ENCODE measurements at places on chromosomes 2 and 18. TPM values are rescaled to one million over a fixed set of nuclear protein-coding genes. Genes with fewer than 3 reads are reported as not detected.

Gene TMEM37
- 0.51 TPM for polyA plus RNA-seq

Gene NR4A2
- polyA plus RNA-seq = 1.5 TPM

Gene TM4SF20
- 1.3 TPM for polyA plus RNA-seq

Gene CXCR1
- polyA plus RNA-seq = not detected

Gene DYNAP
- not detected for polyA plus RNA-seq

Gene KLHL30
- 0.29 TPM for polyA plus RNA-seq

Gene FOXI3
- polyA plus RNA-seq = not detected

Gene SCN2A
- 0.05 TPM for polyA plus RNA-seq

DNA sequence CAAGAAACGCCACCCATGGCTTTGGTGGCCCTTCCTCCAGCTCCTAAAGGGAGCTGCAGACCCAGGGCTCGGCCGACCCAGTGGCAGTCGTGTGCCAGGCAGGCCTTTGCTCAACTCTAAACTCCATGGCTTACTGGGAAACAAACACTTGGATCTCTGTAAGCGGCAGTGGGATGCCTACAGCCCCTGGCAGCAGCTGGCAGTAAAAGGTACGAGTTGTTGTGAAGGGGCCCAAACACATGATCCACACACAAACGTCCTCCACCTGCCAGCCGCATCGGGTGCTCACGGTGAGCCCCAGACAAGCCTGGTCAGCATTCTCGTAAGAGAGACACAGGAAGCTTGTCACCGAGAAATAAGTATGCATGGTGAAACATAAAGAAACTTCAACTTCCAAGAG lies 214.9 kb downstream of the MGAT5 start:
- no peak for DNase-seq

DNA sequence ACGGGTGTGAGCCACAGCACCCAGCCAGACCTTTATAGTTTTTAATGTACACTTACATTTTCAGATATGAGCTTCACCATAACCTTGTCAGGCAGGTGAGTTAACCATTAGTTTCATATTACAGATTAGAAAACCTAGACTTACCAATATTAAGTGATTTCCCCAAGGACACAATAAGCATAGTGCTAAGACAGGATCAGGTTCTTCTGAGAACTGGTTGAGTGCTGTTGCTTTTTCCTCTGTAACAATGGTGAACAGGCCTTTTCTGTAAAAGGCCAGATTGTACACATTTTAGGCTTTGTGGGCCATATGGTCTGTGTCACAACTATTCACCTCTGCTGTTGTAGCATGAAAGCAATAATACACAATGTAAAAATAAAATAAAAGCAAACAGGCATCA lies 332.0 kb downstream of the PIK3C3 start:
- DNase-seq = no peak

DNA sequence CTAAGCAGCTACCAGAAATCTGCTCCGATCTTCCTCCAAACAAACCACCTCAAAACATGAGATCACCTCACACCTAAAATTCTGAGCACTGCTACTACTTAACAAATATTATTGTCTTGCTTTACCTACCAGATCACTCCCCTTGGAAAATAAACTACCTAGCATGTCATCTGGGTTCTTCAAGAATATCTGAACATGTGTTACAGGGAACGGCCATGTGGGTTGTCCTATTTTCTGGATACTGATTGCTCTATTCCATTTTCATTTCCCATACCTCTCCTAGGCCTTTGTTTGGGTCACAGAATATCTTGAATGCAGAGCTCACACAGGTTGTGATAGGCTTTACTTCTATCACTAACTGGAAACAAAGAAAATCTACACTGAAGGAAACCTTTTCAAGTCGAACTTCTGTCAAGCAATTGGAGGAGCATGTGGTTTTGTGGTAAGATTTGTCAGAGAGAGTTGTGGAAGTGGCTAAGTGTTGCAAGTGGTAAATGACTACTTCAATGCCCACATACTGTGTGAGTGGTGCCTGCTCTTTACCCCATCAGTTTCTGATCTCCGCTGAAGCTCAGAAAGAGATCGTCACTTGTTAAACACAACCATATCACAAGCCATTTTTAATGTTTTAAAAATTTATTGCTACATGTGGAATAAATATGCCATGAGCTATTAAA lies 739.1 kb upstream of the ZEB2 start:
- DNase-seq = no peak
